ENCODE measurements at places on chromosomes 1 and 21. TPM values are rescaled to one million over a fixed set of nuclear protein-coding genes. Genes with fewer than 3 reads are reported as not detected.

USH2A gene
- not detected for total RNA-seq

FMO3 gene
- not detected for total RNA-seq

OLFM3 gene
- under 0.01 TPM for total RNA-seq

C1orf87 gene
- not detected for total RNA-seq
